ENCODE measurements at places on chromosomes 12 and 14.

DNA sequence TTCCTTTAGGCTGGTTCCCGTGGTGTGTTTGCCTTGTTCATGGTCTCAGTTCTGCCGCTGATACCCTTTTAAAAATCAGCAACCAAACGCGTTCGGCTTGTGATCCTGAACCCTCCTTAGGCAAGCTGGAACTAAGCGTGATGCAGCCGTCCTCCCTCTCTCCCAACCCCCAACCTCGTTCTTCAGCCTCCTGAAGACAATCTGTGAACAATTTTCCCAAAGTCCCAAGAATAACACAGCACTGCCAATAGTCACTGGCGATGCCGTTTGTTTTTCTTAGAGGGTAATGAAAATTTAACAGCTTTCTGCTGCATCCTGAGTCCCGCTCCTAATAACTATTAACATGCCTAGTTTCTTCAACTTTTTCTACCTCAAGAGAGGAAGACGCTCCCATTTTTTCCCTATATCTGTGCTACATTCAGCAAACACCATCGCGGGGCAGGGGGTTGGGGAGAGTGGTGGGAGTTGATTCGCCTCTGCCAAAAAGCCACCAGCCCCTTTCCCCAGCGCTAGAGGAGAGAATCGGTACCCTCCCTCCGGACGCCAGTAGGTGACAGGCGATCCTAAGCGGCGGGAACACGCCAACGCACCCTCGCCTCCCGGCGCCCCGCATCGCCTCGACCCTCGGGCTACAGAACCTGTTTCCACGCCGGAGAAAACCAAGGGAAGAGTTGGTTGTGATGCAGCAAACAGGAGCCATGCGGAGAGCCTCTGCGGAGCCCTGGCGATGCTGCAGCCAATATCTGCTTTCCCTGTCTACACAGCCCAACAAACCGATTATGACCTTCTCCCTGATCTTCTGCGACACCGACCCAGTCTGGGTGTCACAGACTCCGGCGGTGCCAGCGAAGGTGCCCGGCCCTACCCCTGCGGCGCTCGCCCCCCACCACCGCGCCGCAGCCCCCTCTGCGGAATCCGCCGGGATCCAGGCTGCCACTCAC is 752 bp downstream of the PRICKLE1 start:
- DNase-seq, result no peak

DNA sequence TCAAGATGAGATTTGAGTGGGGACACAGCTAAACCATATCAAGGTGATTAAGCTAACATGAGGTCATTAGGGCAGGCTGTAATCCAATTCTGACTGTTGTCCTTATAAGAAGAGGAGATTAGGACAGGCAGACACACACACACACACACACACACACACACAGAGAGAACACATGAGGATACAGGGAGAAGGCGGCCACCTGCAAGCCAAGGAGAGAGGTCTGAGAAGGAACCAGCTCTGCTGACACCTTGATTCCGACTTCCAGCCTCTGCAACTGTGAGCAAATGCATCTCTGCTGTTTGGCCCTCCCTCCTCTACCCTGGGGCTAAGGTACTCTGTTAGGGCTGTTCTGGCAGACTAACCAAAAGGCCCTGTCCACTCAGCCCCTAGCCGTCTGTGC is 112.5 kb upstream of the GSC start:
- no peak for DNase-seq

DNA sequence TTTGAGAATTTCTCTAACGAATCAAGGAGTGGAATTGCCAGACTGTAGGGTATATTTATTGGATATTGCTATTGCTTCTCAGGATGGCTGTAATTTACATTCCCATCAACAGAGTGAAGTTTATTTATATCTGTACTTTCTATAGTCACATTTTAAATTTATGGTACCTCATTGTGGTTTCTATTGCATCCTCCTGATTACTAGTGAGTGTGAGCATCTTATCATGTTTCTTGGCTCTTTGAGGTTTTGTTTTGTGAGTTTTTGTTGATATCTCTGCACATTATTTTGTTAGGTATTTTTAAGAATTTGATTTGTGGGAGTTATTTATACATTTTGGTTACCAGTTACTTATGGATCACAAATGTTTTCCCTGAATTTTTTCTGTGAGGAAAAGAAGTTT is 13.9 kb downstream of the DNM1L start:
- no peak for DNase-seq

DNA sequence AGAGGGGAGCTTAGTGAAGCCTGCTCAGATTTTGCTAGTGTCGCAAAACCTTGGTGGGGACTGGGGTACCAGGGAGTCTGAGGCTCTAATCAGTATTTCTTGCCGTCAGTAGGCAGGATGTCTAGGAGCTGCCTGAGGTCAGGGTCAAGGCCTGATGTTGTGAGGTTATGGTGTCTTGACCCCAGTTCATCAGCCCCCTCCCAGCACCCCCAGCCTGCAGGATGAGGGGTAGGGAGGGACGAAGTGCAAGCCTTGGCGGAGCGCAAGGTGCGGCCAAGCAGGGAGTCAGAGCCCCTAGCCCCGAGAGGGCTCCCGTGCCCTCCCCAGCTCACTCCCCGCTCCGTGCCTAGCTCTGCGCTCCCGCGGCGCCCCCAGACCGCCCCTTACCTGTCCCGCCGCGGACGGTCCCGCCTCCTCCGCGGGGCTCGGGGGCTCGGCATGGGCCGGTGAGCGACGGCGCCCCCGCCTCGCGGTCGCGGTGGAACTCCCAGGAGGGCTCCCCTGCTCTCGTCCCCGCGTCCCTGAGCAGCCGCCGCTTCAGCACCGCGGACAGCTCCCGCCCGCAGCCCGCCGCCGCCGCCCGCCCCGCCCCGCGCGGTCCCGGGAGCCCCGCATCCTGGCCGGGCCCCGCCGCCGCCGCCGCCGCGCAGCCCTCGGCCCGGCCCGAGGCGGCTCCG is 347 bp downstream of the SYNDIG1L start:
- DNase-seq, result peak; percentile 65

DNA sequence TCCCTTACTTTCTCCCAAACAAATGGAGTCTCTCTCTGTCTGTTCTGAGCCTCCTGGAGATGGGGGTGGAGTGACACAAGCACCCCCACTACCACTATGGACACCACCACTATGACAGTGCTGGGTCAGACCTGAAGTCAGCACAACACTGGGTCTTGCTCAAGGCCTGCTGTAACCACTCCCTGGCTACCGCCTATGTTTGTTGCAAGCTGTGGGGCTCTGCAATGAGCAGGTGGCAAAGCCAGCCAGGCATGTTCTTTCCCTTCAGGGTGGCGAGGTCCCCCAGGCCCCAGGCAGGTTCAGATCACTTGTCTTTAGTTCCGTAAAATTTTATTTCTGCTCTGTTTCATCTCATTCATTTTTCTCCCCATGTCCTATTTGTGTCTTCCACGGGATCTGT is 349.8 kb downstream of the TMEM121 start:
- no peak for DNase-seq

DNA sequence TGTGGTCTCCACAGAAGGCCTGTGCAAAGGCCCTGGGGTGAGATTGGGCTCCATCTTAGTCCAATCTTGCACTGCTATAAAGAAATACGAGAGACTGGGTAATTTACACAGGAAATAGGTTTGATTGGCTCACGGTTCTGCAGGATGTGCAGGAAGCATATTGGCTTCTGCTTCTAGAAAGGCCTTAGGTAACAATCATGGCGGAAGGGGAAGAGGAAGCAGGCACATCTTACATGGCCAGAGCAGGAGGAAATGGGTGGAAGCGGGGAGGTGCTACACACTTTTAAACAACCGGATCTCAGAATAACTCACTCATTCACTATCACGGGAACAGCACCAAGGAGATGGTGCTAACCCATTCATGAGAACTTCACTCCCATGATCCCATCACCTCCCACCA is 55.4 kb downstream of the FAR2 start:
- peak; percentile 14 for DNase-seq

GRCh38 chr12:64912516-64913255 is 88.2 kb downstream of the TBC1D30 start:
- DNase-seq, result no peak

DNA sequence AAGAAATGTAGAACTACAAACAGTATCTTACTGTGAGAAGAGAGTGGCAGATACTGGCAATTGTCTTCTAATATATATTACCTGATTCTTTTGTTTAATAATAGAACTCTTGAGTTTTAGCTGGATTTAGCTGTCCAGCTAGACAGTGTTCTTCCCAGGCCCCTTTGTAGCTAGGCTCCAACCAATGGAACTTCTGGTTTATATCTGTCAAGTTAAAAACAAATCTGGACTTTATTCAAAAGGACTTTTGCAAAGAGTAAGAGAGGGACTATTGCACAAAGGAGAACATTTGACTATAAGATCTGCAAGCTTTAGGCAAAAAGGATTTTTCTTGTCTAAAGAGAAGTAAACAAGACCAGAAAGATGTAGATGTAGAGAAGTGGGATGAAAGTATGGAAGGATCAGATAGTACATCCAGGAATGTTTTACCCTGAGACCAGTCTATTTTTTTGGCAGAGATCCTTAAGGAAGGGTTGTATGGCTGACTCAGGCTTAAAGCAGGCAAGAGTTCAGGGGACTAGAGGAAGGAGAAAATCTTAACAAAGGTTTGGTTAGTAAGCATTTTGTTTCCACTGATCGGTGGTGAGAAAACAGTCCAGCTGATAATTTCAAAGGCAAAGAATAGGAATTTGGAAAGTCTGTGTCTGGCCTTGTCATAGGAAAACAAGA is 111.1 kb upstream of the PLEKHA5 start:
- no peak for DNase-seq

Data from CD4-positive, alpha-beta T cell (primary cell).